ENCODE measurements at places on chromosomes 7 and 10.

- DNase-seq: no peak
Observed at GRCh38 chr10:14545827-14546226, 215.1 kb upstream of the FRMD4A start.

GRCh38 chr10:89798092-89798491, 96.7 kb downstream of the KIF20B start:
- no peak for DNase-seq

- no peak for DNase-seq
Observed at GRCh38 chr10:109877546-109877945, 45.8 kb downstream of the XPNPEP1 start.

DNA sequence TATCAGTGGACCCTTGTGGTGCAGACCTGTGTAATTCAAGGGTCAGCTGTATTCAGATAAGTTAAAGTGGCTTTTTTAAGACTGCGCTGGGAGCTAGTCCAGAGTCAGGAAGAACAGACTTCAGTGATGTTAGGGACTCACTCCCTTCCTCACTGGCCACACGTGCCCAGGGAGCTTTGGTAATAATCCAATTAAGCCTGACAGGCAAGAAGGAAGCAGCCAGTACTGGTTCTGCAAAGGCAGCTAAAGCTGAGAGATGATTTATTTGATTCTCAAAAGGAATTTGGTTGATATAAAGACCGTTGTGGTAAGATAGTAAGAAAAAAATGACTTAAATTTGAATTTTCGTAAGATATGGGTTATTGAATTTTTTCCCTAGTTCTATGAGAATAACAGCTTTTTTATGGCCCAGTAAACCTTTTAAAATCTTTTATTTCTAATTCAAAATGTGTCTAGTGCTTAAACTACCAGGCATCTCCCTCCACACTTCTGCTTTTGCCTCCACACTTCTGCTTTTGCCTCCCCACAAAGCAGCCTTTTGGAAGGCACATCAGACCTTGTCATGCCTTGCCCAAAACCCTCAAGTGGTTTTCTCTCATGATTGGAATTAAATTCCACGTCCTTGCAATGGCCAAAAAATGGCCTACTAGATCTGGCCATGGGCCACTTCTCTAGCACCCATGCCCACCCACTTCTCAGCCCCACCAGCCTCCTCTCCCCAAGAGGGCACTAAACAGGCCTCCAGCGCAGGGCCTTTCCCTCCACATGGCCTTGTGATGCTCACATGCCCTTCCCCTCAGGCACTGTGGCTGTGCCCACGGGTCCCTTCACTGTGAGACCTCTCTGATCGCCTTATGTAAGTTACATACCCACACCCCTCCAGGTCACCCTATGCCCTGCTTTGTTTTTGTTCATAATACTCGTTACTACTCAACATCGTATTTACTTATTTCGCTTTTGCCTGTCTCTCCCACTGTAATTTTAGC, 92.5 kb downstream of the POU6F2 start:
- no peak for DNase-seq

DNA sequence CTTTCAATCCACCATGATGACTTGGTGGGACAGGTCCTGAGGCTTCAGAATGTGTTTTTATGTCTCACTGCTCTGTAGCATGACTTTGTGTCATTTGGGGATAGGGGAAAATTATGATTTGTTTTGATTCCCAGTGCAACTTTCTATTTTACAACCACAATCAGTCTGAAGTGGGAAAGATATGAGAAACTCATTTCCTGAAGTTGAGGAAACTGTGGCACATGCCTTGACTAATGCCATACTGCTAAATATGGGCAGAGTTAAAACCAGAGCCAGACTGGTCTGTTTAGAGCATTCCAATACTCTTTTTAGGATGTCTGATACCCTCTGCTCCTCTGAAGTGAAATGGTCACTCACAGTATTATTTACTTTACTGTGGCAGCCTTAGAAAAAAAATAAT, 307.7 kb downstream of the ADRA2A start:
- no peak for DNase-seq

- no peak for DNase-seq
Observed at GRCh38 chr7:34073676-34074075, 168.3 kb downstream of the BMPER start.

DNA sequence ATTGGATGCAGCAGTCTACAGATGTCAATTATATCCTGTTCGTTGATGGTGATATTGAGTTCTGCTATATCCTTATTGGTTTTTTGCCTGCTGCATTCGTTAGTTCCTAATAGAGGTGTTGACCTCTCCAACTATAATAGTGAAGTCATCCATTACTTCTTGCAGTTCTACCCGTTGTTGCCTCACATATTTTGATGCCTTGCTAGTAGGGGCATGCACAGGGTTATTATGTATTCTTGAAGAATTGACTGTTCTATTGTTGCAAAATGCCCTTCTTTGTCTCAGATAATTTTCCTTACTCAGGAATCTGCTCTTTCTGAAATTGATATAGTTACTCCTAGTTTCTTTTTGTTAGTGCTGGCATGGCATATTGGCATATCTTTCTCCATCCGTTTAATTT, 140.1 kb upstream of the INHBA start:
- DNase-seq: no peak

DNA sequence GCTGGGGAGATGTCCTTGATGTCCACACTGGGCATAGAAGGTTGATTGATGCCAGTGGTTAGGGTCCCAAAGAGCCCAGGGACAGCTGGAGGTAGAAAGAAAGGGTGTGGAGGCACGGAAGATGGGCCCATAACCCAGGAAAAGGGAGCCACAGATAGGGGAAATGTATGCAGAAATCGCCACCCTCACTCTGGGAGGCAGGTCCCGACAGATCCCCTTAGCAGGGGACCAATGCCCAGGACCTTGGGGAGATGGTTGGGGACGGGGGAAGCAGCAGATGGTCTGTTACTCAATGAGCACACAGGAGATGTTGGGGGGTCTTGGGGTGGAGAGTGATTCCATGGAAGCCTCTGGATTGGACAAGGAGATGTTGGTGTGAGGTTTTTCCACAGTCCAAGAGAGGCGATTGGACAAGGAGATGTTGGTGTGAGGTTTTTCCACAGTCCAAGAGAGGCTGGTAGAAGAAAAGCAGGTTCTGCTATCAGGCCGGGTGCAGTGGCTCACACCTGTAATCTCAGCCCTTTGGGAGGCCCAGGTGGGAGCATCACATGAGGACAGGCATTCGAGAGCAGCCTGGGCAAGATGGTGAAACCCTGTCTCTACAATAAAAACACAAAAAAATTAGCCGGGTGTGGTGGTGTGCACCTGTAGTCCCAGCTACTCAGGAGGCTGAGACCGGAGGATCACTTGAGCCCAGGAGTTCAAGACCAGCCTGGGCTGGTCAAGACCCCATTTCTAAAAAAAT, 7.0 kb upstream of the PPP1R35 start:
- no peak for DNase-seq

DNA sequence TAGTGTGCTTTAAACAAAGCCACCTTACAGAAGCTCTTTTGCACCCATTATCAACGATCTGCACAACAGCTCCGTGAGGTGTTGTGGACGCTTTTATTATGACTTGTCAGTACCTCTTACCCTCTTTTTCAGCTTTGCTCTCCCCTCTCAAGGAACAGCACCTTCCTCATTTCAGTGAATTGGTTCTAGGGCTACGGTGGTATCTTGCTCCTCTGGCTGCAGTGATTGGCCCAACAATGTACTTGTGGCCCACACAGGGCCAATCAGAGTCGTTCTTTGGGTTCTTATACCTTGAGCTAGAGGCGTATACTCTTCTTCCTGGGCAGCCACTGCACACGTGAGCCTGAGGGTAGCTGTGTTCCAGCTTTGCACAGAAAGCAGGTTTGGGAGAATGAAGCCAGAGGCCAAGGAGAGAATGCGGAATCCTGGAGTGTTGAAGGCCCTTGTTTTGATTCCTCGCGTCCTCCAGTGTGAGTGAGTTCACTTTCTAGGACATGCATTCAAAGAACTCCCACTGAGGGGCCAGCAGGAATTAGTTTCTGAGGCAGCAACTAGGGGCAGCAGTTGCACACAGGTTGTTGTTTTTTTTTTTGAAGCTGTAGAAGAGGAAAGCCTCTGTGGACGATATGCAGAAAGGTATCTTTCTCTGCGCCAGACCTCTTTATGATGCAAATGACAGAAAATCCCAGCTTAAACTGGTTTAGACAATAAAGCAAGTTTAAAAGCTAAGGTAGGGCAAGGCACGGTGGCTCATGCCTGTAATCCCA, 49.8 kb upstream of the PDZD8 start:
- no peak for DNase-seq

DNA sequence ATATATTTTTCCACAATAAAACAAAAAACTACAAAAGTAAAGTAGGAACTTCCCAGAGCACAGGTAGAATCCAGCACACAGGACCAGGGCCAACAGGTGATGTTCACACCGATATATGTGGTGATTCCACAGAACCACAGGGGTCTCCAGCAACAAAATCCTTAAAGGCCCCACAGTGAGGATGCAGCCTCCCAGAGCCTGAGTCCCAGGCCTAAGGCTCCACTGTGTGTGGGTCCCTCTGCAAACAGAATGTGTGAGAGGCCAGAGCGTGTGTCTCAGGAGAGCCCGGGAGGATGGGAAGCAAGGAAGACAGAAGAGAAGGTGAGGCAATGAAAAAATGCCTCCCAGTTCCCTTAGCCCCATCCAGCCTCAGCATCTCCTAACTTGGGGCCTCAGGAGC, 173.9 kb downstream of the GRID1 start:
- DNase-seq: no peak

All from CD8-positive, alpha-beta T cell (primary cell).